ENCODE measurements at places on chromosomes 2 and 18. TPM values are rescaled to one million over a fixed set of nuclear protein-coding genes. Genes with fewer than 3 reads are reported as not detected.

DNA sequence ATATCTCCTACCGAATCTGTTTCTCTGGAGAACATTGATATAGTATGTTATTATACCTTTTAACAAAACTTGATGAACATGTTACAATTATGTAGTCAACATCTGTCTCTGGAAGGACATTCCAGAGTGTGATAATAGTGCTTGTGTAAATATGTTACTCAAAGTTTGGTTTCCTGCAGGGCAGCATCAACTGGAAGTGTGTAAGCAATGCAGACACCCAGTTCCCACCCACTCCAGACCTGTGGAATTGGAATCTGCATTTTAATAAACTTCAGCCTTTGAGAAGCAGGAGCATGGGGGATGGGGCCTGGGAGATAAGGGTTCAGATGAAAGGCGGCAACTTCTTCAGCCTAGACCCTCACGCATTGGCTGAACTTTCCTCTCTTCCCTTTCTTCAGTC, 398.9 kb downstream of the RND3 start:
- no peaks in the 10 kb centered on the region for H3K4me1 ChIP-seq
- no peaks in the 10 kb centered on the region for H3K36me3 ChIP-seq
- no peak overlapping the region for H3K4me3 ChIP-seq
- H3K27me3 ChIP-seq = no peaks in the 10 kb centered on the region

DNA sequence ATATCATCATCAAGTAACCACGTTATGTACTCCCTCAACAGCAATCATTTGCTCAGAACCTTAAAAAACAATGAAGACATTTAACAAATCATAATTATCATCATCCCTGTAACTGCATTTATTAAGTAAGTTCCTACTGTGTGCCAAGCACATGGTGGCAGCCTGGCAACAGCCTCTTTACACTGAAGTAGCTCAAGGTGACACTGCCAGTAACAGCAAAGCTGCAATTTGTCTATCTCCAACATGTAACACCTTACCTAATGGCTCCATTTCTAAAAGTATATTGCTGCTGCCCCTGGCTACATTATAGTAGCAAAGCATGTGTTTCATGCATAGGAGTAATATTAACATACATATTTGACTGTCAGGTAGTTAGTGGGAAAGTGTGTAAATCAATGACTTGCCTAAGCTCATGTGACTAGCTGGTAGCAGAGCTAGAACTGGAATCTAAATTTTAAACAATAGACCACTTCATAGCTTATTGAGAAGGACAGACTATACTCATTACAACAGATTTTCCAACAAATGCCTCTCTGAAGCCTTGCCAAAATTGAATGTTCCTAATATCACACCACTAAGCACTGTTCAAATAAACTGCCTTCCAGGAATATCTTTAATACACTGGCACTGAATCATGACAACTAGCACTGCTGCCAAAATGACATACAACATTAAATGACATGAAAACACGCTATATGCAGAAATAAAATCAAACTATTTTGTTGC, 86.7 kb downstream of the L3MBTL4 start:
- H3K27me3 ChIP-seq = no peaks in the 10 kb centered on the region
- no peaks in the 10 kb centered on the region for H3K4me1 ChIP-seq
- H3K27ac ChIP-seq = no peak overlapping the region
- no peak for DNase-seq
- H3K36me3 ChIP-seq = no peaks in the 10 kb centered on the region

DNA sequence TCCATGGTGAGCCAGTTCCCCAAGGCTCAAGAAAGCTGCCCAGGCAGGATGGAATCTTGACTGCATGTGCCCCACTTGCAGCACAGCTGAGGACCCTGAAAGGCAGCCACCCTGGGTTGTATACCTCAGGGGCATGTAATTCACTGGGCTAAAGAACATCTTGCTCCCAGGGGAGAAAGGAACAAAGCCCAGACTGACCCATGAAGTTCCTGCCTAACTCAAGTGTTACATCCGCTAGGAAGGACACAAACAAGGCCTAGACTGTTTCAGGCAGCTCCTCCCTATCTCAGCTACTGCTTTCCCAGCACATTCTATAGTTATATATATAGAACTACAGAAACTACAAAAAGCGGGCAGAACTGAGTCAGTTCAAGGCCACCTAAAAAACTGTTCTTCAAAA, 69.0 kb downstream of the RBM43 start:
- no peak for DNase-seq
- H3K36me3 ChIP-seq = no peaks in the 10 kb centered on the region
- no peak overlapping the region for H3K4me3 ChIP-seq
- H3K27me3 ChIP-seq = no peaks in the 10 kb centered on the region
- no peak overlapping the region for H3K27ac ChIP-seq

LBX2 gene
- polyA plus RNA-seq = not detected

MROH2A gene
- polyA plus RNA-seq = not detected

NIFK gene
- 64.2 TPM for polyA plus RNA-seq

PLGLB2 gene
- polyA plus RNA-seq = 0.52 TPM

MYCN gene
- not detected for polyA plus RNA-seq

DNA sequence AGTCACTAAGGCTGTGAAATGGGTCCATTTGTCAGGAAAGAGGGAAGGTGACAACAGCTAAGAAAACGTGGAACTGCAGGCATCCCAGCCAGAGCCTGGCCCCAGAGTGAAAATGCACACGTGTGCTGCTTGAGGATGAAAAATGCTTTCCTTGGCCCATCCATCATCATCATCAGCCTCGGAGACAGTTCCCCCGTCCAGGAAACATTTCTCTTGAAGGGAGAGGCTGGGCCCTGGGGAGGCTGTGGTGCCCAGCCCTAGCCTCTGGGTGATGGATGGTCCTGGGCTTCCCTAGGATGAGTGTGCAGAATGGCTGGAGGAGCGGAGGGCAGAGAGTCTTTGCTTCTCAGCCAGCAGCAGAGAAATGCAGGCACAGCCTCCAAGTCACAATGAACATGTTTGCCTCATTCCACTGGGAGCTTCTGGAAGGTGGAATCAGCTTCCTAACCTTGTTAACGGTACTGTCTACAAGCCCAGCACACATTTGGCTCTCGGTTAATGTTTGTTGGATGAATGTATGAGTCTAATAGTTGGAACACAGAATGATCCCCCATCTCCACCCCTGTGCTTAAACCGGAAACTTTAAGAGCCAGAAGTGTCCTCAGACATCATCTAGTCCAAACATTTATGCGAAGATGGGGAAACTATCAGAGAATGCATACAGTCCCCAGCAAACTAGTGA, 164.0 kb downstream of the RDH14 start:
- no peak for DNase-seq
- H3K27me3 ChIP-seq = no peaks in the 10 kb centered on the region

DNA sequence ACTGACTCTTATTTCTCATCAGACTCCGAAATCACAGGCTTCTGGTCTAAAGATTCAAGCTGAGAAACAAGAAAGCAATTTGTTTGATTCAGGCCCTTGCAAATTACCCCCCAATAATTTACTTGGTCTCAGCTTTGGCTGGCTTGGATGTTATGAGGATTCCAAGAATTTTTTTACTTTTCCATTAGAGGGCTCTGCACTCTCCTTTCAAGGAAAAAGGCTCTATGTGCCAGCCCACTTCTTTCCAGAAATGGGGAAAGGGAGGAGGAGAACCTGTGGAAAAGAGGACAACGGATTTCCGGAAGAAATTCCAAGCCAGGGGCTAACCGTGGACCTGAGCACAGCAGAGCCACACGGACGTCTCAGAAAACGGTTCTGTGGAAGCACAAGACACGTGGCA, 44.4 kb downstream of the BCL11A start:
- no peak overlapping the region for H3K4me3 ChIP-seq
- H3K27ac ChIP-seq = no peak overlapping the region
- no peaks in the 10 kb centered on the region for H3K4me1 ChIP-seq
- no peak for DNase-seq
- no peaks in the 10 kb centered on the region for H3K36me3 ChIP-seq

- peak overlapping the region; percentile 25 for H3K27ac ChIP-seq
- H3K4me3 ChIP-seq = no peak overlapping the region
- H3K27me3 ChIP-seq = no peaks in the 10 kb centered on the region
- H3K4me1 ChIP-seq = peaks cover 70% of the 10 kb centered on the region
- peak; percentile 68 for DNase-seq
- no peaks in the 10 kb centered on the region for H3K36me3 ChIP-seq
These were observed 4.5 kb upstream of the IL18RAP start for GRCh38 chr2:102418421-102418961.

- peaks cover 22% of the 10 kb centered on the region for H3K4me1 ChIP-seq
- peak overlapping the region; percentile 65 for H3K27ac ChIP-seq
- peak overlapping the region; percentile 66 for H3K4me3 ChIP-seq
- no peaks in the 10 kb centered on the region for H3K36me3 ChIP-seq
- no peaks in the 10 kb centered on the region for H3K27me3 ChIP-seq
These were observed 1.2 kb downstream of the GPD2 start for GRCh38 chr2:156437272-156437930.

UGT1A8 gene
- polyA plus RNA-seq = not detected

Data from CD4-positive, alpha-beta memory T cell (primary cell).